ENCODE measurements at places on chromosomes 13 and 19.

GRCh38 chr13:79492313-79492798 lies 11.4 kb downstream of the NDFIP2 start:
- no peak for DNase-seq

- peak; percentile 66 for DNase-seq
Measured at GRCh38 chr19:11324079-11324661, 15.3 kb downstream of the RAB3D start.

DNA sequence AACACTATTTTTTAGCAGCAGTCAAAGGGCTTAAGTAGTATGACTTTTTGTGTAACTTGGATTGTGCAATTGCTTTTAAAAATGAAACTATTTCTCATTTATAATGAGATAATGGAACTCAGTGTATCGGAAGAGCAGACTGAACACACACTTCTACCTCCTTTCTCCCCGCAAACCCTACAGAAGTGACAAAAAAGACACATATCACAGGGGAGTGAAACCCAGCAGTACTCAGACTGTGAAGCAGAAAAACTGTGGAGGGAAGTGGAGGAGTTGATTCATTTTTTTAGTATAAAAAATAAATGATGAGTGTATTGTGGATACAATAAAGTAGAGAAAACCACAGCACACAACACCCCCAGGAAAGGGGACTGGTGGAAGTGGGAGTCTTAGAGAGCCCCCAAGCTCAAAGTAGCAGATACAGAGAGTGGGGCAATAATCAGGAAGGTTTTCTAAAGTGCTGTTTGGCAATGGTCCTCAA lies 9.7 kb downstream of the LPAR6 start:
- DNase-seq = no peak

DNA sequence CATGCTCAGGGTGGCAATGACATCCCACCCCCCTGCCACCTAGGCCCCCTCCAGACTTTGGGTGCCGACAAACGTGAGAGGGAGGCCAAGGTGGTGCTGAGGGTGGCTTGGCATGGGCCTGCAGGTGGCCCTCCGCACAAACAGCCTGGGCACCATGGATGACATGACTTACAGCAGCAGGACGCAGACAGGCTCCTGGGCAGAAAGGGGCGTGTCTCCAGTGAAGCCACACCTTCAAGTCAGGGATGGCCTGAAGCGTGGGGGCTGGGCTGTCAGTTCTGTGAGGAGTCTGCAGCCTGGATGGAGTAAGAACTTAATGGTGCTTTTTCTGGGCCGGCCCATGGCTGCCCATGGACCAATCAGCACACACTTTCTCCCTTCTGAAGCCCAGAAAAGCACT lies 25.3 kb downstream of the POMP start:
- no peak for DNase-seq

- peak; percentile 63 for DNase-seq
Measured at GRCh38 chr13:110874508-110874960, 40.3 kb downstream of the ANKRD10 start.

GRCh38 chr13:29140277-29140676 lies 320.1 kb downstream of the MTUS2 start:
- no peak for DNase-seq

DNA sequence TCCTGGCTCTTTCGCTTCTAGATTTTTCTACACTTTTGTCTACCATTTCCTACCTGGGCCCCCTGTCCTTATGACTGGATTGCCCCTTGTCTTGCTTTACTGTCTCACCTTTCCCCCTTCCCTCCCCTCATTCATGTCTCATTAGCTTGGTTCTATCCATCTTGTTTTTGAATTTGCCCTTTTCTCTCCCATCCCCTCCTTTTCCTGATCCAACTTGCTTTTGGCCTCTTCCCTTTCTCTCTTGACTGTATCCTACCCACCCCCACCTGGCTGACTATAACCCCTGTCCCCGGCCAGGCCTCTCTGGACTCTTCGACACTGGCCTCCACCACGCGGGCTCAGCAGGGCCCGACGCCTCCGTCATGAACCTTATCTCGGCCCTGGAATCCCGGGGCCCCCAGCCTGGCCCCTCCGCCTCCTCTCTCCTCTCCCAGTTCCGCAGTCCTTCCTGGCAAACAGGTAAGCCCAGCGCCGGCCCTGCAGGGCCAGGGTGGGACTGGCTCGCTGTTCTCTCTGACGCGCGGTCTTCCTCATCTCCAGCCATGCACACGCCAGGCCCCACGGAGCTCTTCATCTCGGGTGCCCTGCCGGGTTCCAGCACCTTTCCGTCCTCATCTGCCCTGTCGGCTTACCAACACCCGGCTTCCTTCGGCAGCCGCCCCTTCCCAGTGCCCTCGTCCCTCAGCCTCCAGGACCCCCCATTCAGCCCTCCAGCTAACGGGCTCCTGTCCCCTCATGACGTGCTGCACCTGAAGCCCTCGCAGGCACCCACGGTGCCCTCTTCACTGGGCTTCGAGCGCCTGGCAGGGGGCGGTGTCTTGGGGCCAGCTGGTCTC lies 3.4 kb downstream of the PRR12 start:
- DNase-seq = no peak

DNA sequence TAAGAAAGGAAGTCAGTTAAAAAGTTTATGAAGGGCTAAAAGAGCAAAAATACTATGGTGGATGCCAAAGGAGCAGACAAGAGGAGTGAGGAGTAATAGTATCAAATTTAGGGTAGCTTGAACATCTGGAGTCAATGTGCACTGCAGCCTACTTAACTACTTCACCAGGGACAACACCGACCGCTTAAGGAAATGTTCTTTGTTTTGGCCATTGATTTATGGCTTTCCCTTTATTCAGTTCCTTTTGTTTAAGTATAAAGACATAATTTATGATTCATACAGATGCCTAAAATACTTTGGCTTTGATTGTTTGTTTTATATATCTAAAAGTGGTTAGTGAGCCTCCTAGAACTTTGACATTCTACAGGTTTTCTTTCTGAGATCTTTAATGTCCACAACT lies 276.3 kb upstream of the PRR20A start:
- no peak for DNase-seq

Data from midbrain (tissue), 1 donor.